ENCODE measurements at places on chromosomes 7 and 10. TPM values are rescaled to one million over a fixed set of nuclear protein-coding genes. Genes with fewer than 3 reads are reported as not detected.

- no peak for DNase-seq
Measured at GRCh38 chr10:78260141-78260540, 226.5 kb downstream of the RPS24 start.

DNA sequence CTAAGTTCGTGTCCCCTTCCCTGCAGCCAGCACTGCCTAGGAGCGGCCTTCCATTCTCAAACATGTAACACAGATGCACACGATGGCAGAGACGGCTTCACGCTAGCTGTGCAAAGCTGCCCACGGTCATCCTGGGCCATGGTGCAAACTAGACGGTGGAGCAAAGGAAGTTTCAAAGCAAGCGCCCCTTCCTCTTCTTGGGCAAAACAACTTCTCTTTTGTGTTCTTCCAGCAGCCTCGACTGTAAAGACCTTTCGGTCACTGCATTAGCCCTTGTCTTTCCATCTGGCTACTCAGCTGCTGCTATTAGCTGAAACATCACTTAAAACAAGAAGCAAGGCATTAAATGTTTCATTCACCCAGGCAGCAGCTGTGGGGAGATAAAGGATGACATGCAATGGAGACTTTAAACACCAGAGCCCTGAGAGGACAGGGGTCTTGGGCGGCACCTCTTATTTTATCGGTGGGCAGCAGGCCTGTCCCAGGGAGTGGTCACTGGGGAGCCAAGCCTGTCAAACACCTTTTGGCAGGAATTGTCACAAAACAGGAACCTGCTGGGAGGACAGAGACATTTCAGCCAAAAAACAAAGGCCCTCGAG is 214.8 kb downstream of the KLF6 start:
- DNase-seq: no peak

DNA sequence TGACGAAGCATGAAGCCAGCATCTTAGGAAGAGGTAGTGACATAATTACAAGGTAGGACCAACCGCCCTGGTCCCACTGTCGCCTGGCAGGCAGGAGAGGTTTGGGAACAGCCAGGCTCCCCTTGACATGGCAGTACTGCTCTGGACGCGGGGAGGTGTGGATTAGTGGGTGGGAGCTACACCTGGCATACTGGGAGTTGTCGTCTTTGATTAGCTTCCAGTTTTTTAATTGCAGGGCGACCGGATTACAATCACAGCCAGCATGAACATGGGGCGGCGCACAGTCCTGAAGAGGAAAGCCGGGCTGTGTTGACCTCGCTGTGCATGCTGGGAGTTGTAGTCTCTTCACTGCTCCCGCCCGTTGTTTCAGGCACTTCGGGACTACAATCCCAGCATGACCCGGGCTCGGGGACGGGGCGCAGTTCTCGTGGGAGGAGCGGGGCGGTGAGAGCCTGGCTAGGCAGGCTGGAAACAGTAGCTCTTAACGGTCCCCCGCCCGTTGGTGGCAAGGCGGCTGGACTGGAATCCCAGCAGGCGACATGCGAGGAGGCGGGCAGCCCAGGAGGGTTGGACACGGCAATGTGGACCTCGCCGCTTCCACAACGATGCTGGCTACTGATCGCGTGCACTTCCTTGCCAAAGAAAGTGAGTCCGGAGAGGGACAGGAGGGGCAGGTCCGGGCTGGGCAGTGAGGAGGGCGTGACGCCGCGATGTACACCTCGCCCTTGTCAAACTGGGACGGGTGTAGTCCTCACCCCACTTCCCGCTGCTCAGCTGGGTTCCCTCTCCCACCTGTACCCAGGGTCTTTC is 98.0 kb upstream of the ZNF722 start:
- DNase-seq: no peak

DNA sequence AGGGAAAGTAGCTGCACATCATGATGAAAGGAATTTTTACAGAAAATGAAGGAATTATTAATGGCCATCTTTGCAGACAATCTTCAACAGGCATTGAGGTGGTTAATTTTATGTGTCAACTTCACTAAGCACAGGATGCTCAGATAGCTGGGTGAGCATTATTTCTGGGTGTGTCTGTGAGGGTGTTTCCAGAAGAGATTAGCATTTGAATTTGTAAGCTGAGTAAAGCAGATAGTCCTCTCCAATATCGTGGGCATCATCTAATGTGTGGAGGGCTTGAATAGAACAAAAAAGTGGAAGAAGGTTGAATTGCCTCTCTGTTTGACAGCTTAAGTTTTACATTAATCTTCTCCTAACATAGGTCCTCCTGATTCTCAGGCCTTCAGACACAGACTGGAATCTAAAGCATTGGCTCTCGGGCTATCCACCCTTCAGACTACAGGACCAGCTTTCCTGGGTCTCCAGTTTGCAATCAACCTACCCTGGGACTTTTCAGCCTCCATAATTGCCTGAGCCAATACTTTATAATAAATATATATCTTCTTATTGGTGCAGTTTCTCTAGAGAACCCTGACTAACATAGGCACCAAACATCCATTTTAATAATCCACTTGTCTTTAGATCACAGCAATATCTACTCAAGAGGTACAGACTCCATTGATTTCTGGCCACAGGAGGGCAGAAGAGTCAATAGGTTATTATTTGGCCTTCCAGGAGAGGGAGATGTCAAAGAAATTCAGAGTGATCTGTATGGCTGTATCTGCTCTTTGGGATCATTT is 10.5 kb upstream of the CRPPA start:
- peak; percentile 65 for DNase-seq

DNA sequence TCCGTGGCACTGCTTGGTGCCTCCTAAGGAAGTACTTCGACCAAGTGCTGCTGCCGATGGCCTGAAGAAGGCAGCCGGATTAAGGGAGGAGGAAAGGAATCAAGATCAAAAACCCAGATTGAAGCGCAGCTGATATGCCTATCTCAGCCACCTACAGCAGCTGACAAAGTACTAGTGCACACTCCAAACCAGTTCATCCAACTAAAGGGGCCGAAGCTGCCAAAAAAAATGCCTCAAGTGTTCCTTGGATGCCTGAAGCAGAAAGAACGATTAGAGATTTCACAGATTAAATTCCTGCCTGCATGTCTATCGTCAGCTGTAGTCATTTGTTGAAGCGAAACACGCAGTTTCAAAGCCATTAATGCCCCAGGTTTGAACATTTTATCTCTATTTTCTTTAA is 65.7 kb downstream of the TNRC18 start:
- DNase-seq: no peak

- peak; percentile 80 for DNase-seq
Measured at GRCh38 chr7:130356876-130357611, 12.4 kb downstream of the CPA5 start.

DNA sequence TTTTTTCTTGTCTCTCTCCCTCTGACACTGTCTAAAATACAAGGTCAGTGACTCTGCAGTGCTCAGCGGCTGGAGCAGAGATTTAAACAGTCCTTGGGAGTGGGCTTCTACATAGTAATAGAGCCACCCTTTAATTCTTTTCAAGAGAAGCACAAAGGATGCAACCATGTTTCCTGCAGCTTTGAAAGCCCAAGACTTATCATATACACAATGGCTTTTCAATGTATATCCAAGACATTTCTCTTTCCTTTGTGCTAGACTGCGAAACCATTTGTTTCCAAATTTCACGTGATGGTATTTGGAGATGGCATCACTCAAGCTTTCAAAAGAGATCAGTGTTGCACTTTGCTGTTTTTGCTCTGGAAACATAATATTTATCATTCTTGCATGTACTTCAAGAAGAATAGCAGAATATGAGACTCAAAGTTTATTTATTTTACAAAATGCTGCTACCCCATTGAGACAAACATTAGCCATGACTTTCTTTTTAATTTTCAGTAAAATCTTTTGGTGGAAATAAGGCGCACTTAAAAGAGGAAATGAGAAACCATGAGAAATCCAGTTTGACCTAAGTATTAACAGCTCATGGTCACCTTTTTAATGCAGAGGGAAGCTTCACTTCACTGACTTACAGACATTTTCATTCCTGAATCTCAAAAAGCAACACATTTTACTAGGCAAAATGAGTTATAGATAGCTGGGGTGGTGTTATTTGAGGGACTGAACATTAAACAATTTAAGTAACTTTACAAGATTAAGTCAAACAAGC is 76.6 kb downstream of the SEMA3C start:
- DNase-seq: no peak

DNA sequence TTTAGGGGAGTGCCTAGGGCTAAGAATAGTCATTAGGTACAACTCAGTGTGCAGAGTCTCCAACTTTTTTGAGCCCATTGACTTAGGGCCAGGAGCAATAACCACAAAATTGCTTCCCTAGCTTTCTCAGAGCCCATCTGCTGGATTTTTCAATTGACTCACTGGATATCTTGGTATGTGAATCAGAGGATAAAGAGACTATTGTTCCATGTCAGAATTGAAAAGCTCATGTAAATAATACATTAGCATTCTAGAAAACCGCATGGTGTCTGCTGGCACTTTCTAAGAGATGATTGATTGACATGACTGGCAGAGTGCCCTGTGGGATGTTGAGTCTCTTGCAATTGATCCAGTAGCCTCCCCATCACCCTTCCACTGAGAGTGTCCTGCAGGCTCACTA is 246.2 kb downstream of the CCDC7 start:
- no peak for DNase-seq

DNA sequence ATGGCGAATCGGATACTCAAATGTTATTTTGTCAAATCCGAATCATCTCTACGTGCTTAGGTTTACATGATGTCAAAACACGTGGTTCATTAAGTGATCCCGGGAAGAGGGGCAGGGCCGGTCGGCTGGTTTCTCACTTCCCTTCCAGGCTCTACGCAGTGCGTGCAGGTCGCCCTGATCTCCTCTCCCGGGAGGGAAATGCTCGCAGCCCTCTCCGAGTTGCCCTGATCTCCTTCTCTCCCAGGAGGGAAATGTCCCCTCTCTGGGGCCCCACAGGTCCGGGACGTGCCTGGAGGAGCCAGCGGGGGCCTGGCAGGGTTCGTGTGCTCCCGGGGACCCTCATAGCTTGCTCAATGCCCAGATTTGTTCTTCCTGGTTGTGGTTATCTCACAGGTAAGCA is 202.7 kb downstream of the DNAJB6 start:
- DNase-seq: no peak

The EXOC4 gene
- 77.0 TPM for total RNA-seq

The TUBAL3 gene
- 1.6 TPM for total RNA-seq

The SPAG6 gene
- total RNA-seq: not detected

The HDAC9 gene
- 0.02 TPM for total RNA-seq

The LIPF gene
- total RNA-seq: not detected

The OGDHL gene
- 0.30 TPM for total RNA-seq

The GIMAP8 gene
- total RNA-seq: not detected
